Activated CD8-positive, alpha-beta memory T cell treated with anti-CD3 and anti-CD28 coated beads for 36 hours (primary cell): ENCODE measurements at places on chromosomes 7 and 10. TPM values are rescaled to one million over a fixed set of nuclear protein-coding genes. Genes with fewer than 3 reads are reported as not detected.

PRLHR gene
- total RNA-seq, result not detected

CYP3A4 gene
- total RNA-seq, result not detected

H2BK1 gene
- total RNA-seq, result not detected

FGL2 gene
- total RNA-seq, result 2.1 TPM

GPR15LG gene
- not detected for total RNA-seq

HERPUD2 gene
- total RNA-seq, result 27.3 TPM

MOGAT3 gene
- not detected for total RNA-seq

FAM180A gene
- total RNA-seq, result not detected

UPF2 gene
- 39.6 TPM for total RNA-seq

ZNF804B gene
- not detected for total RNA-seq

CXCL12 gene
- total RNA-seq, result not detected

PRXL2A gene
- 12.1 TPM for total RNA-seq

CCDC136 gene
- 9.9 TPM for total RNA-seq

SLC18A3 gene
- not detected for total RNA-seq

SHTN1 gene
- total RNA-seq, result not detected

FAM24B gene
- total RNA-seq, result 9.8 TPM

FXYD4 gene
- not detected for total RNA-seq

DDX21 gene
- 287 TPM for total RNA-seq

NCF1 gene
- 0.25 TPM for total RNA-seq

GPER1 gene
- total RNA-seq, result not detected

KIAA1217 gene
- 0.11 TPM for total RNA-seq

RAPGEF5 gene
- total RNA-seq, result 0.80 TPM

CPA5 gene
- 3.2 TPM for total RNA-seq

EBF3 gene
- not detected for total RNA-seq

CDHR1 gene
- total RNA-seq, result 1.8 TPM

ACHE gene
- total RNA-seq, result 0.13 TPM

PNLIPRP2 gene
- not detected for total RNA-seq

BTBD16 gene
- total RNA-seq, result not detected

OR6B1 gene
- total RNA-seq, result not detected

GNAT3 gene
- total RNA-seq, result not detected

HSPA12A gene
- not detected for total RNA-seq

DIP2C gene
- 0.08 TPM for total RNA-seq

TCTN3 gene
- total RNA-seq, result 31.5 TPM

CPN1 gene
- total RNA-seq, result not detected

CLRN3 gene
- total RNA-seq, result not detected

TES gene
- 56.1 TPM for total RNA-seq

SPDYE9 gene
- not detected for total RNA-seq

GRM3 gene
- not detected for total RNA-seq

PRKG1 gene
- total RNA-seq, result not detected

BAMBI gene
- 1.8 TPM for total RNA-seq

HMX3 gene
- total RNA-seq, result 0.25 TPM

TEX47 gene
- not detected for total RNA-seq

VWA2 gene
- total RNA-seq, result not detected

LRRN3 gene
- 101 TPM for total RNA-seq

OR2A42 gene
- not detected for total RNA-seq

NAT16 gene
- not detected for total RNA-seq

GARIN1A gene
- 0.21 TPM for total RNA-seq

KCNH2 gene
- 0.11 TPM for total RNA-seq

INHBA gene
- not detected for total RNA-seq

SPDYE2B gene
- not detected for total RNA-seq

PRKCQ gene
- 47.0 TPM for total RNA-seq

POLR1F gene
- total RNA-seq, result 34.5 TPM

GRID1 gene
- total RNA-seq, result not detected

STAG3 gene
- total RNA-seq, result 6.2 TPM

NRAP gene
- not detected for total RNA-seq

HABP2 gene
- not detected for total RNA-seq
